ENCODE measurements at places on chromosomes 1 and 21.
A peak's percentile ranks its signal among the peaks of the same experiment; 100 is the strongest.

DNA sequence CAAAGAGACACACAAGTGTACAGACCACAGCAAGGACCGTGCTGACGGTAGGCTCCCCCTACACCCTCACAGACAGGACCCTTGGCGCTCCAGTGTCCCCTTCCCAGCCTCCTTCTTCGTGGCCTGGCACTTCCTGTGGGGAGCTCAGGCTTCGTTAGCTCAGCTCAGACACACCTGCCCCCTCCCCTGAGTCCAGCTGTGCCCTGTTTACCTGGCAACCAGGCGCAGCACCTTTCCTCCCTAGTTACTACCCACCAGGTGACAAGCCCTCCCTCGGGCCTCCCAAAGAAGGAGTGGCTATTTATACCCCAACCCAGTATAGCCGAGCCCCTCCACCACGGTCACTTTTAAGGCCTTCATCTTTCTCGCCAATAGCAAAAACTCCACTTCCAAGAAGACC is 4.7 kb downstream of the CELF3 start:
- DNase-seq = no peak

DNA sequence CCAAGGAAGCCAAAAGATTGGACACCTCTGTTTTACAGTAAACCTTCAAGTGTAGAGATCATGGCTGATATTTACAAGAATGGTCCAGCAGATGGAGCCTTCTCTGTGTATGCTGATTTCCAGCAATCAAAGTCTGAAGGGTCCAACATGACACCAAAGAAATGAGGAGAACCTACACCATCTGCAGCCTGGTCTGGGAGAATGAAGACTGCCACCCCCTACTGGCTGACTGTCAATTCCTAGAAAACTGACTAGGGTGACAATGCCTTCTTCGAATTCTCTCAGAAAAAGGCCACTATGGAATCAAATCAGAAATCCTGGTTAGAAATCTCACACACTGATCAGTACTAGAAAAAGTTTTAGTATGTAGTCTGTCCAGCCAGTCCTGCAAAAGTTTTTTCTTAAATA is 83.3 kb downstream of the CDC42BPA start:
- DNase-seq = peak; percentile 25

DNA sequence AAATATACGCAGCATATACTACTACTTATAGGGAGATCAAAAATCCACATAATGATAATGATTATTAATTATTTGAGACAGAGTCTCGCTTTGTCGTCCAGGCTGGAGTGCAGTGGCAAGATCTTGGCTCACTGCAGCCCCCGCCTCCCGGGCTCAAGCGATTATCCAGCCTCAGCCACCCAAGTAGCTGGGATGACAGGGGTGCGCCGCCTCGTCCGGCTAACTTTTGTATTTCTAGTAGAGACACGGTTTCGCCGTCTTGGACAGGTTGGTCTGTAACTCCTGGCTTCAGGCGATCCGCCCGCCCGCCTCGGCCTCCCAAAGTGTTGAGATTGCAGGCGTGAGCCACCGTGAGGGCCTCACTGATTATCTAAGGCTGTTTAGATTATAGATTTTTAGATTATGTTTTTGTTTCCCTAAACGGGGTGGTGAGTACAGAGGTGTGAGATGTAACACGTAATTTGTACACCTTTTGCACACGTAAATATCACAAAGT is 548 bp upstream of the SLC25A33 start:
- no peak for DNase-seq

DNA sequence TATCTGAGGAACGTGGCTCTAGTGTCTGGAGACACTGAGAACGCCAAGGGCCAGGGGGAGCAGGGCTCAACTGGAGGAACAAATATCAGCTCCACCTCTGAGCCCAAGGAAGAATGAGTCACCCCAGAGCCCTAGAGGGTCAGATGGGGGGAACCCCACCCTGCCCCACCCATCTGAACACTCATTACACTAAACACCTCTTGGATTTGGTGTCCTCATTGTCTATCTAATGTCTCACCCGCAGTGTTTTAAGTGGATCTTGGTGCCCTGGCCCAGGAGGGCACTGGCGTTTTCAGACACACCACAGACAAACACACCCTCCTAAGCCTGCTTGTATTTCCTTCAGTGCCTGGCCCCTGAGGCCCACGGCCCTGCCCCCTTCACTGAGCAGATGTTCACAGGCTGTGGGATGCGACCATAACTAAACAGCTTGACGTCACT is 2.2 kb upstream of the FALEC start:
- DNase-seq = no peak

DNA sequence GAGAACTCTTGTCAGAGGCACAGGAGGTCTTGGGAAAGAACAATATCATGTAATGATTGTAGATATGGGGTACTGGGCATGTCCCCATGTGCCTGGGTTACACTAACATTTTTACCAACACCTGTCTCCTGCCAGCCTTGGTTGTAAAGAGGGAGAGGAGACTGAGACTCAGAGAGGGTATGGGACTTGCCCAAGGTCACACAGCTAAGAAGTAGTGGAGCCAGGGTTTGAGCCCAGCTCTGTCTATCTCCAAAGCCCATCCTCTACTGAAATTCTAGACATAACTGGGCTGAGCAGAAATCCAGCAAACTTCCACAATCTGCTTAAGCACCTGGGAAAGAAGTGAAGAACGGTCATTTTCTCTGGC is 2.6 kb upstream of the THEMIS2 start:
- no peak for DNase-seq

DNA sequence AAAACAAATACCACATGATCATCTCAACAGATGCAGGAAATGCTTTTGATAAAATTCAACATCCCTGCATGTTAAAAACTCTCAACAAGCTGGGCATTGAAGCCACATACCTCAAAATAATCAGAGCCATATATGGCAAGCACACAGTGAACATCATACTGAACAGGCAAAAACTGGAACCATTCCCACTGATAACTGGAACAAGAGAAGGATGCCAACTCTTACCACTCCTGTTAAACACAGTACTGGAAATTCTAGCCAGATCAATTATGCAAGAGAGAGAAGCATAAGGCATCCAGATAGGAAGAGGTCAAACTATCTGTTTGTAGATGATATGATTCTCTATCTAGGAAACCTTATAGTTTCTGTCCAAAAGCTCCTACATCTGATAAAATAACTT is 91.6 kb downstream of the DNAH14 start:
- DNase-seq = no peak

DNA sequence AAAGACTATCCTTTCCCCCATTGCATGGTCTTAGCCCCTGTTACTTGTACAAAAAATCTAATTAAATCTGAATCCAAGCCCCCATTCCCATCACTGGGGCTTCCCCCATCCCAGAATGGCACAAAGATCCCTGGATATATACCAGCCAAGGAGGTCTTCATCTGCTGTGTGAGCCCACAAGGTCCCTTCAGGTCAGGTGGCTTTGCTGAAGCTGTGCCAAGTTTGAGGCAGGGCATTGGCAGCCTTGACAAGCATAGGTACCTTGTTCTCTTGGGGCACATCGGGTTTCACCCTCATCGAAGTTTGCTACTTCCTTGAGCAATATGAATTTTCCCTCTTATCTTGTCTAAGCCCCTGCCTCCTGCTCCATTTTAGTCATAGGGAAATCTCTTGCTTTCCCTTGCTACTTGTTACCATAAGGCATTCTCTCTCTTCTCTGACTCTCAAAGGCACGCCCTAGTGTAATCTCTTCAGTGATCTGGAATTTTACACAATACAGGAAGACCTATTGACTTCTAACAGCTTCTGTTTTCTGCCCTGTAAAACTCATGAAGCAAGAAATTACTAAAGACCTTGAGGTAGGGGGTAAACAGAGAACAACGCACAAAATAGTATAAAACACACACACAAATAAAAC is 71.4 kb upstream of the COG2 start:
- DNase-seq = no peak

DNA sequence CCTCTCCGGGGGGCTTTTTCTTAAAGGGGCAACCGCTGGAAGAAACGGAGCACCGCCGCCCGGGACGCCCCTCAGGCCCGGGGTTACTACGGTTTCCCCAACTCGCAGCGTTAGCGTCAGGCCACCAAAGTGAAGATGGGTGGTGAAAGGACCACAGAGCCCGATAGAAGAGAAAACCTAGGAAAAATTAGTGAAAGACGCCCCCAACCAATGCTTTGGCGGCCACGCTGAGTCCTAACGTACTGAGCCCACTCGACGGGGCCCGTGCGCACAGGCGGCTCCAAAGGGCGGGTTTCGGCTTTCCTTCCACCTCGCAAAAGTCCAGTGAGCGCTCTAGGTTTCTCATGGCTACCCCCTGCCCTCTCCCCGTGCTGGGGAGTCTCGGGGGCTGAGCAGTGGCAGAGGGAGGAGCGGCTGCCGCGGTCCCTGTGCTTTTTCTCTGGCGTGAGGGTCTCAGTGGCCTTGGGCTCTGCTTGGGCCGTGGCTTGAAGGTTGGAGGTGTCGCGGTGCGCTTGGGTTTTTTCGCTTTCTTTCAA is 12.2 kb upstream of the SPEN start:
- DNase-seq = no peak

- DNase-seq = peak; percentile 14
These were observed 122.3 kb downstream of the ESRRG start for GRCh38 chr1:216600730-216601609.

DNA sequence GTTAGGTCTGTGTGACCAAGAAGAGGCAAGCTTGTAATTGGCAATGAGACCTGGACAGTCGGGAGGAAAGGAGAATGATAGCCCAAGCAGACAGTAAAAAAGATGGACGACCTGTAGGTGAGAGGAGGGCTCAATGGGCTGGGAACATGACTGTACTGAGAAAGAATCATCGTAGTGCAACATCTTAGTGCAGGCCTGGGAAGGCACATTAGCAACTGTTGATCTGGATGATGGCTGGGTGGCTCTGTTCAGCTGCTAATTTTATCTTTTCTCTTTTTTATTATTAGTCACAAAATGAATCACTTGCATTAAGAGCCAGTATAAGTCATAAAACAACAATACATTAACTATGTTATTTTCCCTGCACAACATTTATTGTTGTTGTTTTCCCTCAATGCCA is 32.9 kb downstream of the IFI44 start:
- DNase-seq = no peak

GRCh38 chr1:180170546-180171151 is 16.0 kb downstream of the QSOX1 start:
- DNase-seq = no peak

DNA sequence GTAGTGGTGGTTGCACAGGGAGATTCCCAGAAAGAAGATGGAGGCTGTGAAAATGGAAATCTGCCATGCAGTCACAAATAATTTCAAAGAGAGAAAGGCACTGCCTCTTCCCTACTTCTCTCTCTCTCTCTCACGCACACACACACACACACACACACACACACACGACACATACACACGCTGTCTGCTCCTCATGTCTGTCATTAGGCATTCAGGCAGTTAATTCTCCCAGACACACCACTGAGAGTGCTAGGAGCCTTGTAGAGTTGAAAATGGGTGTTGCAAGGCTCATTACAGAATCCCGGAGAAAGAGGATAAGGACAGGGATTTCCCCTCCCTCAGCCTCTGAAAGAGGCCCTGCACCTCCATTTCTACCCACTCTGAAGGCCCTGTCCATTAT is 47.8 kb upstream of the LRRN2 start:
- DNase-seq = no peak

DNA sequence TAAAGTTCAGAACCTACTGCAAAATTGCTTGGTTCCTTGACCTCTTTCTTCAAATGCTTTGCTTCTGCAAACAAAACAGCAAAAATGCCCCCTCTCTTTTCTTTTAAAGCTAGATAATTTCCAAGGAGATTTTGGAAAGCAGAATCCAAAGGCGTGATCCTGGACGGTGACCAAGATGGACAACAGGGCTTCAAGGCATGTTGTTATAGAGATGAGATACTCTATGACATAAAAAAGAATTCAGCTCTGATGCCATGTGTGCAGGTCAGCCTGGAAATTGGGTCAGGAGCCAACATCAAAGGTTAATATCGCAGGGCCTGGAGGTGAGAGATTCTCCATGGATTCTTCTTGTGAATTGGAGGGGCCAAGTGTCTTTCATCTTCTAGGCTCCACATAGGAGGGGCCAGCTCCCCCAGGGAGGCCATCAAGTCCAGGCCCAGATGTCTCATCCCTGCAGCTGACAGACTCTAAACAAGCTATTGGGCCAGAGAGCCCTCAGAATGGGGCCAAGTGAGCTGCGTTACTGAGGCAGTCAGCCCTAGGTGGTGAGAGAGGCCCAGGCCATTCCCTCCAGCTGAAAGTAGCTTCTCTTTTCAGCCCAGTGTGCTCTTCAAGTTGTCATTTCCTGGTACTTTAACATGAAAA is 45.5 kb downstream of the NMNAT2 start:
- DNase-seq = no peak

GRCh38 chr1:46618754-46619415 is 2.3 kb upstream of the MOB3C start:
- no peak for DNase-seq

DNA sequence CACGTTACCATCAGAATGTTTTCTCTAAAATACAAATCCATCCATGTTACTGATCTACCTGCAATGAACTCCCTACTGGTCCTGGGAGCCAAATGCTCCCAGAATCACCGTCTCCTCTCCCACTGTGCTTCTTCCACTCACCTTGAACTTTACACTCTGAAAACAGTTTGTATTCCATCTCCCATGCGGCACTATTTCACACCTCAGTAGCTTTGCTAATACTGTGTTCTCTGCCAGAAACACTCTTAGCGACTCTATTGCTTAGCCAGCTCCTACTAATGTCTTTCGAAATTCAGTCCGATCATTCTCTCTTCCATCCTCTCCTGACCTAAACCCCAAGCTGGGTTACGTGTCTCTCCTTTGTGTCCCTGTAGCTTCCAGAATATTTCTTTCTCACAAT is 284.4 kb upstream of the DUSP10 start:
- no peak for DNase-seq

DNA sequence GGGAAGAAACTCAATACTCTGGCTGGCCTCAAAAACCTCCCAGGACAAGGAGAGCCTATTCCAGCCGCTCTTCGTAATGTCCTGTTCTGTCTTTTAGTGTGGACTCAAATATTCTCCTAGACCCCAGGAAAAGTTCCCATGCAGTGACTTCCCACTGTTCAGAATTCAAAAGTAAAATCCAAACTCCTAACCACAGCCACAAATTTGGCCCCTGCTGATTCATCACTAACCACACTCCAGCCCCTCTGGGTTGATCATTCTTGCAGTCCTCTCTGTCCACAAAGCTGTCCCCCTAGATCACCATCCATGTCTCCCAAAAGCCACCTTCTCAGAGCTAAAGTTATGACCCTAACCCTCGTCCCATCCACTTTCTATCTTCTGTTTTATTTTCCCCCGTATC is 5.1 kb downstream of the CTNNBIP1 start:
- DNase-seq = no peak

DNA sequence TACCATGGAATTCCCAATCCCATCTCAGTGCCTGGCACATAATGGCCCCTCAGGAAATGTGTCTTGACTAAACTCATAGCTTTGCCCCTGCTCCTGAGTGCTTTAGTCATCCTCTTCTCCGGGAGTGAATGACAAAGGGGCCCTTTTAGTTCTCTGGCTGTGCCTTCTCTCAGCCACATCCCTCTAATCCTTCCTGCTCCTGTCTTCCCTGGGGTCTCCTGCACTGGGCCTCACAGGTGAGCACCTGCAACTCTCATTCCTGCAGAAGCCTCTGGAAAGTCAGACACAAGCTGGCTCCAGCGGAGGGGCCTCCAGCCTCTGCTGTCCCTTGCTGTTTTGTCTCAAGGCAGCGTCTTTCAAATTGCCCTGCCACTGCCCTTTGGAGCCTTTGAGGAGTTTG is 14.0 kb upstream of the ETV3L start:
- no peak for DNase-seq

GRCh38 chr1:112431038-112431437 is 35.0 kb downstream of the CTTNBP2NL start:
- no peak for DNase-seq
